Activated CD4-positive, alpha-beta T cell treated with anti-CD3 and anti-CD28 coated beads, Interleukin-2, amount 10 ng/mL, durations not matched to agents 7 days and 5 days (primary cell): ENCODE measurements at places on chromosomes 5 and 9.

GRCh38 chr5:157100140-157100679, 8.6 kb downstream of the HAVCR2 start:
- no peak for DNase-seq

DNA sequence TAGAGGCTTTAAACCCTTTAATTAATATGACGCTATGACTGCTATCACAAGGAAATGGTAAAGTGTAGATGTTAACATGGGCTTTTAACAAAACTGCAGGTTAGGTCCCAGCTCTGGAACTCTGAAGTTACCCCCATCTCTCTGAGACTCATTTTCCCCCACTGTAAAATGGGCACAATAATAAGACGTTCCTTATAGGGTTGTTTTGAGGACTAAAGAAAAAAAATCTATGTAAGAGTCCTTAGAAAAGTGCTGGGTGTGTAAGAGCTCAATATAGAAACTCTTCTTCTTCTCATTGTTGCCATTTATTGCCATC, 45.8 kb upstream of the STK32A start:
- DNase-seq = no peak

DNA sequence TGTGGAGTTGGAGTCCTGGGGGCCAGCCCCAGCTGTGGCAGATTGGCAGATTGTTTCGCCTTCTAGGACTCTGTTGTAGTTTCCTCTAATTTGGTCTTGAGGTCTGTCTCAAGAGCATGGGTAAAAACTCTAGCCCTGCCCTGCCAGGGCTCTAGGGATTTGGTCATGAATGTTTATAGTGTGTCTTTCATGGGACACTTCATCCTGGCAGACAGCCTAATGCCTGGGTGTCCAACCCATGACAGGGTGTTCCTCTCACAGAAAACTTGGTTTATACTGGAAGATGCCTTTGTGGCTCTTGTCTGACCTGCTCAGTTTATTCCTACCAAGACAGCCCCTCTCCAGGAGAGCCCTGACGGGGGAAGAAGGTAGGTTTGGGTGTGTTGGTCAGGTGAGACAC, 45.5 kb downstream of the GALNT12 start:
- DNase-seq = no peak

DNA sequence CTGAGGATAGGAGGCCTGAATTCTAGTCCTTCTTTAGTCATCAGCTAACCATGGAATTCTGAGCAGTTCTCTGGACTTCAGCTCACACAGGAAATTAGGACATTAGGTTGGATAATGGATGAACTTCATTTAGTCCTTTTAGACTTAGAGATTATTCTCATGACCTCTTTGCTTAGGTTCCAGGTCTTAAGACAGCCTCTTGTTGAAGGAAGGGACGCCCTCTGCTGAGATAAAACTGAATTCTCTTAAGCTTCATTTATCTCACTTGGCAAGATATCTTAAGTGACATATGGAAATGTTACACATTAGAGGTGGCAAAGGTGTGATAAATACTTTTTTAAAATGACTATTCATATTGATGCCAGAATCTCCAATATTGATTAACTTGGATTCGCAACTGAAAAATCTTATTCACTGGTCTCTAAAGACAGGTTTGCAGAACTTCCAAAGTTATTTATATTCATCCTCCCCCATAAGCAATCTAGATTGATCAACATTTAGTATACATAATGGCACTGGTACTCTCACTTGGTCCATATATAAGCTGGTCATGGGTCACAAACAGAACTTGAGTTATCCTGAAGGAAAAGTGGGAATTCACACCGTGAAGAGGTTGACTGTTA, 16.9 kb upstream of the ZNF366 start:
- no peak for DNase-seq

DNA sequence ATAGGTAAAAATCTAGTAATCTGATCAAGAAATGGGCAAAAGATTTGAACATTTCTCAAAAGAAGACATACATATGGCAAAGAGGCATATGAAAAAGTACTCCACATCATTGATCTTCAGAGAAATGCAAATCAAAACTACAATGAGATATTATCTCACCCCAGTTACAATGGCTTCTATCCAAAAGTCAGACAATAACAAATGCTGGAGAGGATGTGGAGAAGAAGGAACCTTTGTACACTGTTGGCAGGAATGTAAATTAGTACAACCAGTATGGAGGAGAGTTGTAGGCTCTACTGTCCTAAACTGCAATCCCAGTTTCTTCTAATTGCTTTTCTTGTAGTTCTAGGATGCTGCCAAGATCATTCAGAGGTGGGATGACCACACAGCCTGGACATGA, 193.5 kb upstream of the RFX3 start:
- no peak for DNase-seq
